Activated T-cell treated with anti-CD3 and anti-CD28 coated beads for 24 hours (primary cell): ENCODE measurements at places on chromosomes 1 and 21.

DNA sequence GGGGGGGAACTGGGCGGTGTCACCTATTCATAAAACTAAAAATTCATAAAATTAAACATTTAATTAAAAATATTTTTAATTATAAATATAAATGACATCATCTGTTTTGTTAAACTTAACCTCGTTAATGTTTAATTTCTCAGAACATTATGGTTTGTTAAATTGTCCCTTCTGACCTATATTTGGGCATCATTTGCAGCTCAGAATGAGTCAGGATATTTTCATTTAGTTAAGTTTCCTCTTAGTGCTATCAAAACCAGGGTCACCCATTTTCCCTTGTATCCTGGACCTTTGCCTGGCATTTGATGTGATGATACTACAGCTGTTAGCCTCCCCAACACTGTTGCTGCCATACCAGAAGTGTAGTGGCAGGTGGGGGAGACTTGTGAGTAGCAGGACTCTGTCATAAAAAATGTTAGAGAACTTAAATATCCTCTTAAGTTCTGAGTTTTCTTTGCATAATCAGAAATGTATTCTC is 30.3 kb downstream of the TSNAX start:
- no peak for DNase-seq

DNA sequence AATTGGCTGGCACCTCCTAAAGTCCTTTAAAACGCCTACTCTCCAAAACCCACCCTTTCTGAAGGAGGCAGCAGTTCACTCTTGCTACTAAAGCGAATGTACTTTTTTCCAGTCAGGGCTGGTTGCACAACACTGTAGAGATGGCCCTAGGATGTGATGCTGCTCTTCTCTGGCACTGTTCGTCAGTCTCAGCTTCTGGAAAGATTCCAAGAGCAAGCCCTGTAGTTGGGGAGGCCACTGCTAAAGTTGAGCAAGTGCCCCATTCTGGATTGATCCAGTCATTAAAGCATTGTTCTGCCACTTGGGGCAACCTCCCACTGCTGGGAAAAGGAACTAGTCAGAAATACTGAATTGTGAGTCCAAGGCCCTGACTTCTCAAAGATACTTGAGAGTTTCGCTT is 28.5 kb upstream of the KCNQ4 start:
- no peak for DNase-seq

- no peak for DNase-seq
Measured at GRCh38 chr1:221851336-221851735, 109.4 kb upstream of the DUSP10 start.

DNA sequence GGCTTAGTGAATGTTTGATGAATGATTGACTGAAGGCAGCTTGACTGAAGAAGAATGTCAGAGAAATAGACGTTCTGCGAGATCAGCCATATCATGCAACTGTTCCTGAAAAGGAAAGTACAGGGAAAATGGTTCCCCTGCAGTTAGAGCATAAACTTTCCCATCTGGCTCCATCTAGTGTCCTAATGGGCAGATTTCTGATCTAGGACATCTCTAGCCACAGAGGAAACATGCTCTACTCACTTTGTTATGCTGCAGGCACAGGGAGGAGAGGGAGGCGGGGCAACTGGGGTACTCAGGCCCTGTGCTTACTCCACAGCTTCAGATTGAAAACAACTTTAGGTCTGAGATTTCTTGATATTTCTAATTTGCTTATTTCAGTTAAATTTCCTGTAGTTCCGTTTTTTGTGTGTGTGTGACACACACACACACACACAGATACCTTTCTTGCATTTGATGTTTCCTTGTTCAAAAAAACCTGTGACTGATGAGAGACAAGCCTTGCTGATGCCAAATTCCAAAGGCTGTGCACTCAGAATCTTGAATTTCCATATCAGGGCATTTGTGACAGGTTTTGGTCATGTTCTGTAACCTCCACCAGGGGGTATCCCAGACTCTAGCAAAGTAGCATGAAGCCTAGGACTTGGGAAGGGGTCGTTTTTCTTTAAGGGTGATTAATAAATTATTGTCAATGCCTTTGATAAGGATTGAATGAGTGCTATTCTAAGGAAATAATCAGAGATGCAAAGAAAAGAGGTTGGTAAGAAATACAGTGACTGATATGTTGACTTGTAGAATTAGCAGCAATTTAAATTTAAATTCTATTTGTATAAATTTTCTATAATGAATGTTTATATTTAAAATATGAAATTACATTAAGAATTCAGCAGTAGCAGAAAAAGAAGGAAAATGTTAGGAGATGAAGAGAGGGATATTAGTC is 139.7 kb upstream of the BEND5 start:
- no peak for DNase-seq

DNA sequence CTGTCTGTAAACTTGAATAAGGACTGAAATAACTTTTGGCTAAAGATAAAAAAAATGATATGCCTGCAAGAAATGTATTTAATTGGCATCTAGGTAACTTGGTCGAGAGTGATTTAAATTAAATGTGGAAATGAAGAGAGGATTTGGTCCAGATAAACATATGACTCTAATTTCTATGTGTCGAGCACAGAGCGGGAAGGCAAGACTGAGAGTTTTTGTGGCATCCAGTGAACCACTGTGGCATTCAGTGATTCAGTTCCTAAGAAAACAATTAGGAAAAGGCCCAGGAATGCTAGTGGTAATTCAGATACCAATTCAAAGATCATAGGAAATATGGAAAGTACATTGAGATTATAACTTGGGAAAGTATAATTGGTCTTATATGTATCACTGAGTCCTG is 39.6 kb downstream of the PDE4B start:
- no peak for DNase-seq

DNA sequence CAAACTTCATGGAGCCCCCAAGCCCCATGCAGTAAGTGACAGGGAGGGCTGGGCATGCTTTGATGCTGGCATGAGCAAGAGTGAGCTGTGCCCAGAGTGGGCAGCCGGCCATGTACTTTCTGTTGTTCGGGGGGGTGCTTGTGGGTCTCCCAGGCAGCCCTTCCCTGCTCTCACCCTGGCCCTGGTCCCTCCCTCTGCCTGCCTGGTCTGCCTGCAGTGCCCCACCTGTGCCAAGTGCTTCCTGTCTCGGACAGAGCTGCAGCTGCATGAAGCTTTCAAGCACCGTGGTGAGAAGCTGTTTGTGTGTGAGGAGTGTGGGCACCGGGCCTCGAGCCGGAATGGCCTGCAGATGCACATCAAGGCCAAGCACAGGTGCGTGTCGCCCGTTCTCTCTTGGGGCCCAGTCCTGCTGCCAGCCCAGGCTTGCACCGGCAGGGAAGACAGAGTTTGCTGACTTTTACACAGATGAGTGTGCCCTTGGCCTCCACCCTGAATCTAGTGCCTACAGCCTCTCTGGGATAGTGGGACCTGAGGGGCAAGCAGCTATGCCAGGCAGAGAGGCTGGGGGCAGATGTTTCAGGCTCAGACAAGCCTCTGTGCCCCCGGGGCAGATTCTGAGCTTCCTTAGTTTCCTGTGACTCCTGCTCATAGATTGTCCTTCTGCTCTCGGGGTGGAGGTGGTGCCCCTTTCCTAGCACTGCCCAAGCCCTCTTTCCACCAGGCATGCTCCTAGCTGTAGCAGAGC is 7.6 kb downstream of the ZBTB48 start:
- no peak for DNase-seq

GRCh38 chr1:33815061-33815460 is 48.8 kb upstream of the HMGB4 start:
- no peak for DNase-seq

GRCh38 chr1:18998016-18998724 is 41.7 kb upstream of the IFFO2 start:
- DNase-seq = no peak

GRCh38 chr1:101338714-101339430 is 102.1 kb downstream of the S1PR1 start:
- DNase-seq = no peak

GRCh38 chr1:220455559-220455958 is 72.4 kb upstream of the MARK1 start:
- DNase-seq = no peak

- no peak for DNase-seq
Measured at GRCh38 chr1:29156543-29157268, 25.0 kb downstream of the SRSF4 start.

GRCh38 chr1:93692983-93693591 is 11.4 kb upstream of the BCAR3 start:
- DNase-seq = peak; percentile 48

- no peak for DNase-seq
Measured at GRCh38 chr21:46441961-46442498, 16.7 kb upstream of the DIP2A start.

GRCh38 chr1:24173638-24174575 is 13.2 kb downstream of the IFNLR1 start:
- no peak for DNase-seq

GRCh38 chr1:234821840-234822239 is 211.9 kb upstream of the IRF2BP2 start:
- no peak for DNase-seq

DNA sequence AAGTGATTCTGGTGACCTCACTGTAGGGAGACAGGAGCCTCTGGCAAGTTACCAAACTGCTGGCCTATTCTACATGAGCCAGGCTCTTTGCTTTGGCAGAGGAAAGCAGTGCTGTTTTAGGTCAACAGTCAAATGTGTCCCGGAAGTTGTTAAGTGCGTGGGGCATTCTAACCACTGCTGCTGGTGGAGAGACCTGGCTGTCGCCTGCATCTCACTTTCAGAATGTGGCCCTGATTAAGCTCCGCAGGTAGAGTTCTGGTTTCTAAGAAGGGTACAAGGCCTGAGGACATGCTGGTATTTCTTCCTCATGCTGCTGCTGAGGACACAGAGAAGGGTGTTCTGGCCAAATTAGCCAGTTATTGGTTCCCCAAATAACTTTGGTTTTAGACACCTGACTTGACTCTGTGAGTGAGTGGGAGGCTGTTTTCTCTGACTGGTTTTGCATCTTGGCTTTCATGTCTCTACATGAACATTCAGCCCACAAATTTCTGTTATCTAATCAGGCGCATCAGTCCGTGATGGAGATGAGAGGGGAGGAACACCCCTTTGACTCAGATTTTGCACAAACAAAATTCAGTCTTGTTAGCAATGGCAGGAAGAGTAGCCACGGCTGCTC is 120.8 kb downstream of the LMO4 start:
- peak; percentile 12 for DNase-seq

DNA sequence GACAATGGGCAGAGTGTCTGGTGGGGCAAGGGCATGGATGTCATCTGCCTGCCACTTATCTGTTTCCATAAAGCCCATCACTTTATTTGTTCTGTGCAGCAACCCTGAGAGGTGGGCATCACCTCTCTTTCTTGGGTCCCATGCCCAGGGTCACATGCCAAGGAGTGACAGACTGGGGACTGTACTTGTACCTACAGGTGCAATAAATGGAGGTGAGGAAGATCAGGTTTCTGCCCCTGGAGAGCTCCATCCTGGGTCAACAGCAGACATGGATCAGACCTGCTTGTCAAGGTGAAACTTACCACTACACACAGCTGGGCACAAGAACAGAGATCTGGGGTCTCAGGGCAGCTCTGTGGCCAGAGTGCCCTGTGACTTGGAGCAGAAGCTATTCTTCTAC is 18.4 kb upstream of the PRDM16 start:
- no peak for DNase-seq

- DNase-seq = no peak
Measured at GRCh38 chr1:153933955-153934354, 11.2 kb upstream of the GATAD2B start.

- DNase-seq = no peak
Measured at GRCh38 chr1:229248821-229249817, 21.8 kb upstream of the RAB4A start.

GRCh38 chr1:7535934-7536878 is 234.9 kb upstream of the VAMP3 start:
- DNase-seq = no peak

DNA sequence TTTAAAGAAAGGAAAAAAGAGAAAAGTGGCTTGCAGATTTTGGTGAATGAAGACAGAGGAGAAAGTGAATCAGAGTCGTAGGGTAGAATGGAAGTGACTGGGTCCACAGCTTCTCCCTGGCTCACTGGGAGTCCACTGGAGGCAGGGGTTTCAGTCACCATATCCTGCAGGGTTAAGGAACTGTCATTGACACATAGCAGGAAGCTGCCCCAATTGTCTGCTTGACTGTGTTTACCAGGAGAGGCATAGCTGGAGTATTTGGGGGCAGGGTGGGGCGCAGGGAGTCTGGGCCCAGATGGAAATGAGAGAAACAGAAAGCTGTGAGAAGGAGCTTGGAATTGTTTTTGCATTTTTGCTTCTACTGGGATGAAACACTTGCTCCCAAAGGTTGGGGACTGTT is 228.8 kb upstream of the CSF3R start:
- DNase-seq = no peak

DNA sequence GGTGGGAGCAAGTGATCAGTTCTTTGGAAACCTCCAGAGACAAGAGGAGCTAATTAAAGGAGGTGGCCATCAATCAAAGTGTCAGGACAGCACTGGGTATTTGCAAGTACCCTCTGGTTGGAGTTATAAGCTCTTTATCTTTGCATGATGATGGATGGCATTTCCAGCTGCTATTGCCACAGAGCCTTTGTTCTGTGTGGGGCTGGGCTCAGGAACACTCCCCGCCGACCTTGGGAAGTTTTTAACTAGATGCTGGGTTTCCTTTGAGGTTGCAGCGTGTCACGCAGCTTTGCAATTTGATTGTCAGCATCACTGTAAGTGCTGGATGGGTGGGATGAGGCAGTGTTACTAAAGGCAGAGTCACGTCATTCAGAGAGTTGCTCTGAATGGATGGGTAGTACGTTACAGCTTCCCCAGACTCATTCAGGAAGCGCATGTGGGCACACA is 68.9 kb downstream of the CNIH3 start:
- DNase-seq = no peak

DNA sequence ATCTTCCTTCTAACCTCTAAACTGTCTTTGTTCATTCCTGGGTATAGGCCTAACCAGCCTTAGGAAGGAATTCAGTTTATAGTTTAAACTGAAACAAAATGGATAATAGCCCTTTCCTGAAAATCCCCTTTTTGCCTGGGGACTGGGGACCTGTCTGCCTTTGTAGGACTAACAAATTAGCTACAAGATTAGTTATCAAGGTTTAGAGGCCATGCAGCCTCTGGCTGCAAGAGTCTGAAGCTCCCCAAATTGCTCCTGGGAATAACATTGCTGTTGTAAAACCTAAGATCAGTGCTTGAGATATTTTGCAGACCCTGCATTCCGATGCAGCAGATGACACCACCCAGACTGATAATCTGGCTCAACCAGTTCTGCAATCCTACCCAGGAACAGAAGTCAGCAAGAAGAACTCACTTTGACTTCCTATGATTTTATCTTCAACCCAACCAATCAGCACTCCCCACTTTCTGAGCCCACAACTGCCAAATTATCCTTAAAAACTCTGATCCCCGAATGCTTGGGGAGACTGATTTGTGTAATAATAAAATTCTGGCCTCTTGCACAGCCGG is 96.6 kb upstream of the ETV3 start:
- DNase-seq = no peak

- DNase-seq = no peak
Measured at GRCh38 chr21:36966821-36967768, 626 bp upstream of the HLCS start.

- no peak for DNase-seq
Measured at GRCh38 chr1:25729790-25730644, 70.0 kb upstream of the SELENON start.

- DNase-seq = no peak
Measured at GRCh38 chr21:14519000-14519399, 27.1 kb downstream of the SAMSN1 start.

- no peak for DNase-seq
Measured at GRCh38 chr21:45074818-45075595, 627 bp downstream of the ADARB1 start.
